ENCODE measurements at places on chromosomes 2 and 18.

- no peak for DNase-seq
These were observed 1189.1 kb upstream of the NXPH2 start for GRCh38 chr2:139969323-139969722.

GRCh38 chr2:45046786-45047185 is 37.5 kb upstream of the SIX2 start:
- no peak for DNase-seq

- no peak for DNase-seq
These were observed 9.2 kb upstream of the CCDC141 start for GRCh38 chr2:179059026-179059700.

DNA sequence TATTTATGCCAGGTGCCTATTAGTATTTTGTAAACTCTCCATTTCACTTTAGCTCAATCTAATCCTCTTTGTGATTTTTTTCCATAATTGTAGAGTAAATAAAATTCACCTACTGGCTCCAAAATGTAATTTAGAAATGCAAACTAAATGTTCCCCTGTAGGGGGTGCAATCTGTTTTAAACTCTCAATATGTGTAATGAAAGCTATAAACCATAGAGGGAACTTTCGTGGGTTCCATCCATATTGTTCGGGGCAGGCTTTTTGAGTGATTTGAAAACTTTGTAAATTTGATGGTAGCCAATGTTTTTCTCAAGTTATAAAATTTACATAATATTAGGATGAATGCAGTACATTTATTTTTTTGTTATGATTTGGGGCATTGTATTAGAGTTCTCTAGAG is 49.4 kb downstream of the TSPYL6 start:
- no peak for DNase-seq

GRCh38 chr2:224084266-224084892 is 45.3 kb upstream of the SERPINE2 start:
- DNase-seq: no peak

DNA sequence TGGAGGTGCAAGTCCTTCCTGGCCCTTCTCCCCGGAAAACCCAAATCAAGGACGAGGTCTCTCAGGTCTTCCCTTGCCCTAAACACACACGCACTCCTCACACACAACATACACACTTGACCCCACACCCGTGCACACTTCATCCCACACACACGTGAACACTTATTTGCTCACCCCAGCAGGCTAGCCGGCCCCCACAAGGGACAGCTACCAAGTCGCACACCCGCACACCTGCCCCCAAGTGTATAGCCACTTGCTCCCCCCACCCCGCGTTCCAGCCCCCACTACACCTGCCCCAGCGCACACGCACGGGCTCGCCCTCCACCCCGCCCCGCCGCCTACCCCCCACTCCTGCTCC is 359 bp downstream of the TGFBRAP1 start:
- DNase-seq: no peak

DNA sequence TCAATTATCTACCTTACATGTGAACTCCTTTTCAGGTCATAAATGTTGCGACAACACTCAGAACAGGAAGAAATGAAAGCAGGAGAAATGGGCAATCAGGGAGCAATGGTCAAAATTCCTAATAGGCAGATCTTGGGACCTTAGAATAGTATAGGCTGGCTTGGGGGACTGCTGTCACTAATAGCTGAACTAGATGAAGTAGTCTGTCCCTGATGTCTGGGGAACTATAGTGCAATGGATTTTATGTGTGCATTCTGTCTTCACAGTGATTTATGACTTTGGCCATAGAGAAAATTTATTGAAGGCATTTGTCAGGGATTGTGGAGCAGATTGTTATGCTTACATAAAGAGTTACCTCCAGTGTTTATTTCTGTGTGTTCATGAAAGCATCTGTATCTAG is 6.1 kb upstream of the DPP10 start:
- DNase-seq: no peak

GRCh38 chr2:176704282-176704858 is 435.1 kb downstream of the MTX2 start:
- DNase-seq: no peak

GRCh38 chr2:209591021-209591420 is 167.2 kb downstream of the MAP2 start:
- DNase-seq: no peak

GRCh38 chr2:202009019-202009481 is 24.6 kb upstream of the FZD7 start:
- DNase-seq: no peak

- DNase-seq: no peak
These were observed 1.8 kb downstream of the ACVR1 start for GRCh38 chr2:157874348-157874747.

- no peak for DNase-seq
These were observed 186.2 kb downstream of the DYM start for GRCh38 chr18:49274188-49274714.

GRCh38 chr2:182444806-182445205 is 18.0 kb upstream of the PDE1A start:
- no peak for DNase-seq

DNA sequence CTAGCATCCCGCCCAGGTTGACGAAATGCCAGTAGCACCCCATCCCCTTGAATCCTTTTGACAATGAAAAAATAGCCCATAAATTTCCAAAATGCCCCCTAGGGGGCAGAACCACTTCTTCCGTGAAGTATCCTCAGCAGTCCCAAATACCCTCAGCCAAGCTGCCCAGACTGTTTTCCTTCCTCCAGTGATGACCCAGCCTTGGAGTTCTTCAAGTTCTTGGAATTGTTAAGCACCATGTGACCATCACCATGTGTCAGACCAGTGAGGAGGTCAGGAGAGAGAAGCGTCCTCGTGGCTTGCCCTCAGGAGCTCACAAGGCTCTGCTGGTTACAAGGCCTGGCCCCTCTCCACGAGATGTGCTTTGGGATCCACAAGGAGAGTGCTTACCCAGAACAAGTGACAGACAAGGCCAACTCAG is 1.4 kb upstream of the SLC23A3 start:
- no peak for DNase-seq

- DNase-seq: no peak
These were observed 239.9 kb downstream of the CYRIA start for GRCh38 chr2:16425462-16426336.

GRCh38 chr18:77700051-77700450 is 450.4 kb downstream of the GALR1 start:
- DNase-seq: no peak

DNA sequence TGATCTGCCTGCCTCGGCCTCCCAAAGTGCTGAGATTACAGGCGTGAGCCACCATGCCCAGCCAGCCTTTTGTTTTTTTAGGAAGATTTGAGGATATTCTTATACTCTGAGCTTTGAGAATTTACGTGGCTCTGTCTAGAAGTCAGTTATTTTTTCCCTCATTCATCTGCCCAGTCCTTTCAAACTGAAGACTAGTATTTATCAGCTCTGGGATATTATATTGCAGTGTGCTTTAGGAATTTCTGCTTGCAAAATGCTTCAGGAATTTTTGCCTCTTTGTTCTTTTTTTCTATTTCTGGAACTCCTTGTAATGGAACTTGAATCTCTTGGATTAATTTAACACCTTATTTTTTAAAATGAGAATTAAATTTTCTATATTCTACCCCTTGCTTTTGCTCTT is 22.6 kb downstream of the ACSL3 start:
- DNase-seq: no peak

DNA sequence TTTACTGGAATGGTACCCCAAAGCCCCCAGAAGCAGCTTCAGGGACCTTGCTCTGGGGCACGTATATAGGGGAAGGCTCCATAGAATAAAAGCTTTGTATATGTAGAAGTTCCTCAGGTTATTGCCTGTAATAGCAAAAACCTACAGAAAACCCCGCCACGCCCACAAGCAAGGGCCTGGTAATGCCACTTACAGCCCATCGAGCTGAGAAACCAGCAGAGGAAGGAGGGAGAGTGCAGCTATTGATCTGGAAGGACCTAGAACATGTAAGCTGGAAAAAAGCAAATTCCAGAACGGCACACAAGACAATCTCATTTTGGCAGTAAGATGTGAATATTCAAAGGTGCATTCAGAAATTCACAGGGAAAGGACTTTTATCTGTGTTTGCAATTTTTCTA is 15.8 kb downstream of the HS1BP3 start:
- no peak for DNase-seq

- no peak for DNase-seq
These were observed 57.0 kb downstream of the CCDC150 start for GRCh38 chr2:196696423-196697079.

DNA sequence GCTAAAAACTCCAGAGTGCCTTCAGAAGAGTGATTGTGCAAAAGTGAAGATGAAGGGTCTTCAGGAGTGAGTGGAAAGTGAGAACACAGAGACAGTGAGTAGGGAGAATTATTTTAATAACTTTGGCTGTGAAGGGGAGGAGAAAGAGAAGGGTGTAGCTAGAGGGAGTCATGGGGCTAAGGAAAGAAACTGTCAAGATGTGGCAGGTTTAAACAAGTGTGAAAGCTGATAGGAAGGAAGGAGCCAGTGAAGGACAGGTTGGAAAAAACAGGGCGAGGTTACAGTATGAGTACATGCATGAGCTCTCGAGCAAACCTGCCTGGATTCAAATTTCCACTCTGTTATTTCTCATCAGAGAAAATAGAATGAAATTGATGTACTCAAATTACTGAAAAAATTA is 17.8 kb downstream of the IL1F10 start:
- no peak for DNase-seq

- no peak for DNase-seq
These were observed 229.1 kb upstream of the SLC14A2 start for GRCh38 chr18:45386041-45386655.

GRCh38 chr2:45315861-45316260 is 295.2 kb downstream of the SRBD1 start:
- no peak for DNase-seq

- DNase-seq: no peak
These were observed 234.3 kb downstream of the SEPTIN10 start for GRCh38 chr2:109379507-109379906.

GRCh38 chr18:57624988-57625387 is 3.4 kb upstream of the NARS1 start:
- no peak for DNase-seq

DNA sequence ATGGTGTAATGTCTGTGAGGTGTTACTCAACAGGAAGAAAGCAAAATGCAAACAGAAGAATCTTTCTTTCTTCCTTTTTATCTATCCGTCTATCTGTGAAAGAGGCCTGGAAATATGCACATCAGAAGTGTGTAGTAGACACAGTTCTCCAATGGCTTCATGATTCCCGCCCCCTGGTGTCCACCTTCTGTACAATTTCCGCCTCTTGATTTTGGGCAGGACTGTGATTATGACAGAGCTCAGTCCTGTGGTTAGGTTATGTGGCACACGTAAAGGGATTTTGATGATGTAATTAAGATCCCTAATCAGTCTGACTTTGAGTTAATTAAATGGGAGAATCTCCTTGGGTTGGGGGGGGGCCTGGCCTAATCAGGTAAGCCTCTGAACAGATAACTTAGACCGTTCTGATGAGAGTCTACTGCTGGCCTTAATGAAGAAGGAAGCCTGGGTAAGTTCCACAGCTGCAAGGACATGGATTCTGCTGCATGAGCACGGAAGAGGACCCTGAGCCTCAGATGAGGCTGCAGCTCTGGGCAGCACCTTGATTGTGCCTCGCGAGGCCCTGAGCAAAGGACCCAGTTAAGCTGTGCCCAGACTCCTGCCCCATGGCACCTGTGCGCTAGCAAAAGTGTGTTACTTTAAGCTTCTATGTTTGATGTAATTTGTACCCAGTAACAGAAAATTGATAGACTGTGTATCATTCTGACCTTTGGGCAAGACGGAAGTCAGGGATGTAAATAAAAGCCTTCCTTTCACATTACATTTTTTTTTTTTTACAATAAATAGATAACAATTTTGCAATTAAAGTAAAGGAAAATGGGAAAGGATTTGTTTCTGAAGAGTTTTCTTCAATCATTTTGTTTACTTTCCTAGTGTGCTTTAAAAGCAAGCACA is 11.3 kb upstream of the KCNF1 start:
- DNase-seq: no peak

DNA sequence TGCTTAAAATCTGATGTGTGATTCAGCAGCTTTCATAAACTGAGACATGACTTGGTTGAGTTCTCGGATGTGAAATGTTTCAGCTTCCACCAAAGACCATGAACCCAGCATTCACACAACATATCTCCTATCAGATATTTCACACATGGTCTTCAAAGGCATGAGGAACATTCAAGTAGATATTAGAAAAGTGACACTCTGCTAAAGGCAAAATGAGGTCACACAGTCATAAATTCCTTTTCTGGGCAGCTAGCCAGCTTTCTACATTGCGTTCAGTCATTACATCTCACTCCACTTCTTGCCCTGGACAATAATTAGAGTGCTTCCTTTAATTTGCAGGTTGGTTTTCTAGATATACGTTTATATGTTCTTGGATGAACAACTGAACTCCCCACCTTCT is 96.7 kb downstream of the GAREM1 start:
- no peak for DNase-seq

GRCh38 chr2:85019121-85019520 is 48.2 kb downstream of the KCMF1 start:
- no peak for DNase-seq

GRCh38 chr2:227886149-227886548 is 14.7 kb downstream of the DAW1 start:
- no peak for DNase-seq

DNA sequence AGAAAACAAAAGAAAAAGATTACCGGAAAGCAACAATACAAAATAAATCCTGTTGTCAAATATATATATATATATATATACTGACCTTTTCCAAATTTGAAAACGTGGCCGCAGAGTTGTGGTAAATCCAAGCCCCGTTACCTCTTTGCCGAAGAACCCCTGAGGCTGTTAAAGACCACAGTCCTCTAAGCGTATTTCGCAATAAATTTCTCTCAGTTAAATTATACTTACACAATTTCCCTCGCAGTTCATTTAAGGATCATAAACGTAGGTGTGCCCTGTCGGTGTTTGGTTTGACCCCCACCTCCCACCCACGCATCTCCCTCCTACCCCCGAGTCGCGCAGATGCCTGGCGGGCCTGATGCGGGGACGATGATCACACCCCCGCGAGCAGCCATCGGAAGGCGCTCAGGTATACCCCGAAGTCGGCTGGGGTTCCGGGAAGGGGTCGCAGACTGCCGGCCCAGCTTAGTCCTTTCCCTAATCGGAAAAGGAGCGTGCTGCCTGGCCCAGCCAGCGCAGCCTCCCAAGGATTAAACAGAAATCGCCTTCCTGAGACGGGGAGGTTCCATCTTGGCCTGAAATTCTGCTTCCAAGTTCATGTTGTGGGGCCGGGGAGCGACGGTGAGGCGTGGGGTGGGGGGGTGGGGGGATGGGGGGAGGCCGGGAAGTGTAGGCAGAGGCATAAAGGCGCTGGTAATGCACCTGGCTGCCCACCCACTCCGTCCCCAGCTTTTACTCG is 2.9 kb upstream of the MEIS1 start:
- DNase-seq: no peak

DNA sequence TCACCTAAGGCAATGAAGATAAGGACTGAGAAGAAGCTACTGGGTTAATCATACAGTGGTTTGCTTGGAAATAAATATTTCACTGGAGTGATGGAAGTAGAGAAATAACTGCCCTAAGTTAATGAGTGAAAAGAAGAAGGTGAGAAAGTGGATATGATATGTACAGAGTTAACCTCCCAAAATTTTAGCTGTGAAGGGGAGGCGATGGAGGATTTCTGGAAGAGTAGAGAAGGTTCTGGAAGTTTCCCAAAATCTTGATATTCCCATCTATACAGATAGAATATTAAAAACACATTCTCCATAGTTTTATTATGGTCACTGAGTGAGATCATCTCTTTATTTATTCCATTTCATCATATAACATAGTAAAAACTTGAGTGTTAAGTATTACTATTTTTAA is 296.6 kb upstream of the RGPD4 start:
- no peak for DNase-seq
